NCI-H524 (cell line): ENCODE measurements at places on chromosomes 6 and 20.
A peak's percentile ranks its signal among the peaks of the same experiment; 100 is the strongest.

DNA sequence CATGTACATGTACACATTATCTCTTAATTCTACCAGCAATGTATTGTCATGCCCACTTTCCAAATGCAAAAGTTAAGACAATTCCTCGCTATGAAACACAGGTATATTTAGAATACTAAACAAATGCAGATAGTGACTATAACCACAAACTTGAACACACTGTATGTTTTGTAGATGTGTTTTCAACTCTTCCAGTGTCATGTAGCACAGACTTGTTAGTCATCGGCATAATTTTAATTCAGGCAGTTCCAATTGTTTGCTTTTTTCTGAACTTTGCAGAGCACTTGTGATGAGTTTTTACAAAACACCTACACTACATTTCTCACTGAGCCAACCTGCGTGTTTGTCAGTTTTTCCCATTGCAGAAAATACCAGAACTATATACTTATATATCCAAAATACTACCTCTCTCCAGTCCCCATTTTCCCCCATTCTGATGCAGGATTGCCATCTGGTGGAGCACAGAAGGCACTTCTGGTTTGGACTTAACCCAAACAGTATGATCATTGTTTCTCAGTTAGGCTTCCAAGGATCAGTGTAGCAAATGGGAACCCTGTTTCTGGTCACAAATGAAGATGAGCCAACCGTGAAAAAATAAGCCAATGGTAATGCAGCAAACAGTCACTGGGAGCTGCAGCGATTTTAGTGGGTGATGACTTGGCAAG lies 143.4 kb downstream of the ADGRB3 start:
- peak; percentile 75 for DNase-seq

- DNase-seq, result no peak
Observed at GRCh38 chr6:30611150-30611855, 5.7 kb downstream of the PPP1R10 start.

- DNase-seq, result no peak
Observed at GRCh38 chr6:138651491-138651890, 122.1 kb upstream of the CCDC28A start.

- no peak for DNase-seq
Observed at GRCh38 chr6:87282743-87283142, 39.6 kb upstream of the SMIM8 start.

GRCh38 chr6:149136273-149136912 lies 181.1 kb upstream of the TAB2 start:
- no peak for DNase-seq

DNA sequence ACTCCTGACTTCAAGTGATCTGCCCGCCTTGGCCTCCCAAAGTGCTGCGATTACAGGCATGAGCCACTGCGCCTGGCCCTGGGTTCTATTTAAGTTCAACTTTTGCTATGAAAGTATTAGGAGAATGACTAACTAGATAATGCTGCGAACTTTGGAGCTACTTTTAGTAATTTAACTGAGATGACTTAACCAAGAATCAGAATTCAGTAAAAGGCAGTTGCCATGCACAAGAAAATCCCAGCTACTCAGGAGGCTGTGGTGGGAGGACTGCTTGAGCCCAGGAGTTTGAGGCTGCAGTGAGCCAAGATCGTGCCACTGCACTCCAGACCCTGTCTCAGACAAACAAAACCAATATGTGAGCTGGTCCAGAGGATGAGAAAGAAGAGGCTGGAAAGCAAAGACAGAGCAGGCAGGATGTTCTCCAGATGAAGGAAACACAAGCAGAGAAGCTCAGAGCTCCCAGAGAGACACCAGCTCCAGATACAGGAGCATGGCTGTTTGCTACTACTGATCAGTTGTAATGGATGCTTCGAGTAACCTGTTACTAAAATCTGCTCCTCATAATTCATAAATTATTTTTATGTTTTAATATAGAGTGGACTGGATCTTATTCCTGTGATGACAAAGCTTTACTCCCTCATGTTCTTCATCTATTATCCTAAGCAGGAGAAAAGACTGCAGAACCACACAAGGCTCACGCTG lies 23.9 kb downstream of the ZNF217 start:
- DNase-seq, result no peak

DNA sequence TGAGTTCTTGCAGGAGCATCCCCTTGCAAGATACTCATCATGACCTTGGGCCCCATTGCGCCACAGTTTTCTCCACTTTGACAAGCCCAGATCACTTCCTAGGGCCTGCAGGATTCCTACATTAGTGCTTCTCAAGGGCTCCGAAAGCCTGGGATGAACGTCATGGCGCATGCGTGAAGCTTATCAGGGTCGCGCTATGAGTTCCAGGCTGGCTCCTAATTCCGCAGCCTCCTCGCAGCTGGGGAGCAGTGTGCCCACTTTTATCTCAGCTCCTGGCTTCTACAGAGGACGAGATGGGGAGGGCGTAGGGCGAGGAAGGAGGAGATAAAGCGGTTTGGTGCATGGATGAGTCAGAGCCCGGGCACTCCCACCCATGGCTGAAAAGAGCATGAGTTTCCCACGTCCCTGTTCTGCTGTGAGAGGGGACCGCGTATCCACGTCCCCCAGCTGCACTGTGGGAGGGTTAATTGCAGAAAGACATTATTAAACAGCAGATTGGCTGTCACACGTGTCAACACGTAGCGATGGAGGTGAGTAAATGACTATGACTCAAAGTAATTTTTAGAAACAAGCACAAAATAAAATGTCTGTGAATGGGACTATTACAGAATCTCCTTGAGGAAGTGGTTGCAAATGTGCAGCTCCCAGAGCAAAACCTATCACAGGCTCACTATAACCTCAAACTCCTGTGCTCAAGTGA lies 72.9 kb upstream of the DSP start:
- no peak for DNase-seq

GRCh38 chr6:99434702-99435530 lies 9.8 kb upstream of the PNISR start:
- no peak for DNase-seq

DNA sequence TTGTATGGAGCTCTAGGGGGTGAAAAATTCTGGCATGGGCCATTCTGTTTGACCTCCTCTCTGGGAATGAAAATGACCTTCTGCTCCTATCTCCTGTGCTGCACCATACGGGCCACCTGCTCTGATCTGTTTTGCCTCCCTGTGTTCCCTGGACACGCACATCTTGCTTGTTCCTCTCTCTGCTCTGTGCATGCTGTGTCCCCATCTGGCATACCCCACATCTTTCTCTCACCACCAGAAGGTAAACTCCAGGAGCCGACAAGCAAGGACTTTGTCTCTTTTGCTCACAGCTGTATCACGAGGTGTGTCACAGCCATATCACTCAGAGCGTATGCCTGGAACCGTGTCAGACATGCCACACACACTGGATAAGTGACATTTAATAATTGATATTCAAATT lies 208.4 kb upstream of the DTNBP1 start:
- peak; percentile 67 for DNase-seq
